Effector CD4-positive, alpha-beta T cell (primary cell): ENCODE measurements at places on chromosomes 3 and 15.

DNA sequence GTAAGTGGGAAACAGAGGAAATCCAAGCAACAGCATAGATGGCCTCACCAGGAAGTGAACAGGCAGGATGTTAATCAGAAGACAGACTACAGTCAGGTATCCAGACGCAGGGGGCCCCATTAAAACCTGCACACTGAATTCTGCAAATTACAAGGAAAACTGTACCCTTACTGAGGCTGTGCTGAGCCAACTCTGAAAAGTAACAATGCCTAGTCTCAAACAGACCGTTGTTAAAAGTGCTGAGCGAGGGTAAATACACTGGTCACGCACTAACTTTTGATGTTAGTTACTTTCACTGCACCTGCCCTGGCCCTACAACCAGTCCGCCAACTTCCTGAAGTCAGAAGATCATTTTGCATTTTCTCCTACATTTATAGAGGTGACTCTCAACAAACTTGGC is 1.0 kb downstream of the TAMM41 start:
- DNase-seq, result no peak

GRCh38 chr3:15345608-15346137 is 13.3 kb upstream of the SH3BP5 start:
- no peak for DNase-seq

- DNase-seq, result no peak
These were observed 815.3 kb downstream of the TUSC7 start for GRCh38 chr3:117524890-117525289.

DNA sequence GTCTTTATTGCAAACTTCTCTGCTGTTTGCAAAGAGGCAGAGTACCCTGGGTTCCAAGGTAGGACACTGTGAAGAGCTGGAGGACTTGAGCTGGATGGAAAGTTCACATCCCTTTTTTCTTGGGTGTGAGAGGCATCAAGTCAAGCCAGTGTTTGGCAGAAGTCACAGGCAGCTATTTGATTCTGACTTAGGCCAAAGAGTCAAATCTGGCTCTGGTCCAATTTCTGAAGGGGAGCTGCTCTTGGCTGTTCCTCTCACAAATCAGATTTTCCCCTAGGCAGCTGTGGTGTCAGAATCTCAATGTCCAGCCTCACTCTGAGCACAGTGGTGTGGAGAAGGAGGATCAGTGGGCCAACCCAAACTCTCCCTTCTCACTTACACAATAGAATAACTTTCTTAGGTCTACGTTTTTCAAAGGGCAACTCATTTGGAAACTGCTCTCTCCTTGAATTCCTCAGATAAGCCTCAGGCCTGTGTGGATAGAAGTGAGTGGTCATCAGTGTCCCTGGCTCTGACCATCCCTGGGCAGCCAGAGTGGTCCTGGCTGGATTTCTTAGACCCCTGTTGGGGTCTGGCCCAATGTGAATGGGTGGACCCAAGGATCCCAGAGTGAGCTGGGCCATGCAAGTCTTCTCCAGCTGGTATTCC is 18.2 kb upstream of the AMOTL2 start:
- DNase-seq, result no peak

DNA sequence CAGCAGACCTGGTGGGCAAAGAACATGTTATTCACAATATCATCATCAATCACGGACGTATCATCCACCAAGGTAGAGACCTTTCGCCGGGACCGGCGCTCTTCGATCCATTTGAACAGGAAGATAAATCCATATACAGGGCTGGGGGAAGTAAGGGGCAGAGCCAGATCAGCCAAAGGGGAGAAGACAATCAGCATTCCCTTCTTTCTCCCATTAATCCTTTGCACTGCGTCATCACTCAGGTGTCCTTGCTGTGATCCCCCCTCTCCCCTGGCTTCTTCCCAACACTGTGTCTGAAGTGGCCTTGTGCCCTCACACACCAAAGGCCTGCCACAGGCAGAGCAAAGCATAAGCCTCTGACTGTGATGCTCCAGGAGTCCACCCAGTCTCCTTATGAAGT is 36.4 kb downstream of the SEMA3G start:
- no peak for DNase-seq

DNA sequence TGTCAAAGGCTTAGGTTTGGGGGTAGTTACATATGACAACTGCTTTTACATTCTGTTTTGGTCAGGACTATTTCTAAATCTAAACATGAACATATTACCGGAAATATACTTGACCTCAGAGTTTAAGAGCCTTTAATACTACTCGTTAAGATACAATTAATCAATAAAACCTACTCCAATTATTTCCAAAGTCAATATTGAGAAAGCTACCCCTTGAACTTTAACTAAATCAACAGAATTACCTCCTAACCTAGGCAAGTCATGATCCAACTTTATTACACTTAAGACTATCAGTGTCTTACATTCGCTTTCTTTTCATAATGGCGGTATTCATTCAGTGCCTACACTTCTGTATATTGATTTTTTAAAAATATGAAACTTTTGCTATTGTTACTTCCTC is 107.7 kb downstream of the RAP2B start:
- no peak for DNase-seq

DNA sequence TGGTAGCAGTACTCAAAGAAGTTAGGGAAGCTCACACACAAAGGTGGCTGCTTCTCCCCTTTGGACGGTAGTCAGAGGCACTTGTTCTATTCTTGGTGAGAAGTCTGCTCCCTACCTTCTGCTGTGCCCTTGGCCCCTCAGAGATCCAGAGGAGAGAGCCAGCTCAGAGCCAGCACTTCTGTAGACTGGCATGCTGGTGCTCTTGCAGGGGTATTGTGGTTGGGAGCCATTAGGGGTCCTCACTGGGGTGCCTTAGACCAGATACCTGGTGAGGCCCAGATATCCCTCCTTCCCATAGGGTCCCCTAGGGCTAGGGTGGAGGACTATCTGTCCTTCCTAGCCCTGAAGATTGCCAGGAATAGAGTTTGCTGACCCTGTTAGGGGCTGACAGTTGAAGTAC is 140.6 kb downstream of the EEFSEC start:
- DNase-seq, result no peak

- no peak for DNase-seq
These were observed 66.6 kb upstream of the IGF1R start for GRCh38 chr15:98581715-98582114.

DNA sequence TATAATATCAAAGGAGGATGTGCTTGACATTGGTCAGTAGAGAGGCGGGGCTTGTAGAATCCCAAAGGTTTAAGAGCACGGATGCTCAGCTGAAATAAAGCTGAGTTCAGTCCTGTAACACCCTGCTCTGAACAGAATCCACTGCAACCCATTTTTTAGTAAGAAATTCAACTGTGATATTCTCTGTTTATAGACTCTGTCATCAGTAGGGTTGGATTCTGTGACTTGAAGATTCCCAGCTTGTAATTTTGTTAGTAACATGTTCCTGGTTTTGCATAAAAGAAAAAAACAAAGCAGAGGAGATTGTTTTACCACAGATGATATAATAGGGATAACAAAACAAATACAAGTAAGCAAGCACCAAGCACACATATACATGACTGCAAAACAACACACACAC is 324.6 kb upstream of the NR2F2 start:
- DNase-seq, result no peak

- DNase-seq, result no peak
These were observed at the start of gene PTPRG for GRCh38 chr3:61561374-61562041. PTPRG (plus strand) TSS chr3:61561571; CDS start chr3:61562288, 717 bp downstream.

GRCh38 chr3:74039105-74039504 is 414.4 kb upstream of the PDZRN3 start:
- no peak for DNase-seq

- no peak for DNase-seq
These were observed 19.4 kb downstream of the IFT57 start for GRCh38 chr3:108202834-108203233.

DNA sequence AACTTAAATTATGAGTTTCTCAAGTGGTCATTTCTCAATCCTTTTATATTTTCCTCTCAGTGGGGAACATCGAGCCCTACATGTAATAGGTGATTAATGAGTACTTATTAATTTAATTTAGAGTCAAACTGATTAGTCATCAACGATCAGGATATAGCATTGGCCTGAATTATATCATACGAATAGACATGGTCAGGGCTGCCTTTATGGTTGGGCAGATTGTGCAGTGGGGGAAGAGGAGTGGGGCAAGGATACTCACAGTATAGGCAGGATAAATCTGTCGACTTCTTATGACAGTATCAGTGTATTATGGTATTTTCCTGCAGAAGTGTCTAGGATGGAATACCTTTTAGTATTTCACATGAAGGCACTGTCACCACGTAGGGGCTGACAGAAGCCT is 27.0 kb downstream of the C2CD4A start:
- no peak for DNase-seq

DNA sequence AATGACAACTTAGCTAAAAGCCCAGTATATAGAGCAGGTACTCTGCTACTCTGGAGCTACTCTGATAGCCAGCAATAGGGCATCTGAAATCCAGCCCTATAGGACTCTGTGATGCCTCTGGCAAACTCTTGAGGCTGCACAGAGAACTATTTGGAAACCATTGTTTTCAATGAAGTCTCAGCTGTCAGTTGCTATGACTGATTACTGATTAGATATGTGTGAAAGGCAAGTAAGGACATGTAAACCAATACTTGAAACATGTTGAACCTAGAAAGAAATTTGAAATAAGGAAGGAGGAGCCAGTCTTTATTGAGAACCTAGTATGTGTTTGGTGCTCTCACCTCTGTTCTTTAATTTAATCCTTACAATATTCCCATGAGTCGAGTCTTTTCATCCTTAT is 40.2 kb upstream of the CRTC3 start:
- no peak for DNase-seq

- DNase-seq, result no peak
These were observed 29.5 kb upstream of the TSEN2 start for GRCh38 chr3:12454816-12455121.

DNA sequence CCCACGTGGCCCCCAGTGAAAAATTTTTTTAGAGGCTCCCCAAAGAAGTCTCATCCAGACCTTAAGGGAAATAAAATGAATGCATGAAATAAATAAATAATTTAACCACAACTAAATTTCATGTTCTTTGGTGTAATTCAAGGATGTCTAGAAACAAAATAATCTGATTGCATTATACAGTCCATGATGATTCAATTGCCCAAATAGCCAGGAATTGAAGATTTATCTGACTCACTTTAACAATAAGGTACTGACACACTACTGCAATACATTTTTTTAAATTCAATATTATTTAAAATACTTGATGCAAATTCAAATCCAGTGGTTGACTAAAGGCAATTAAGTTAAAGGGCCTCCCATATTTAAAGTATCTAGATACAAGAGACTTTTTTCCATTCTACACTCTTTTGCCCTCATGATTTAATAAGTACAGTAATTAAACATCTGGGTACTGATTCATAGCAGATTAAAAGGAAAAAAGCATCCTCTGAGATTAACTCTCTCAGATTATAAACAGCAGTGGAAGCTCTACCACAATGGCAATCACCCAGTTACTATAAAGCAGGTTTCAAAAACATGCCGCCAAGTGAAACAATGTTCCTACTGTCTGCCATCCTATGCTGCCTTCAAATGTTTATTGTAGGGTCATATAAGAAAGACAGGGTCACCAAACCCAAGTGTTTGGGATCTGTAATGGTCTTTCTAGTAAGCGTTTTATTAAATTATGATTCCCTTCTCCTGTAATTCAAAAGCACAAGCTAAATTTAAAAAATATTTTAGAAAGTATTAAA is 9.9 kb downstream of the UQCC5 start:
- no peak for DNase-seq

GRCh38 chr3:71500696-71501095 is 82.8 kb downstream of the FOXP1 start:
- no peak for DNase-seq

GRCh38 chr3:112086875-112087524 is 811 bp downstream of the C3orf52 start:
- DNase-seq, result no peak

GRCh38 chr3:98612587-98612986 is 19.2 kb upstream of the CPOX start:
- DNase-seq, result no peak

DNA sequence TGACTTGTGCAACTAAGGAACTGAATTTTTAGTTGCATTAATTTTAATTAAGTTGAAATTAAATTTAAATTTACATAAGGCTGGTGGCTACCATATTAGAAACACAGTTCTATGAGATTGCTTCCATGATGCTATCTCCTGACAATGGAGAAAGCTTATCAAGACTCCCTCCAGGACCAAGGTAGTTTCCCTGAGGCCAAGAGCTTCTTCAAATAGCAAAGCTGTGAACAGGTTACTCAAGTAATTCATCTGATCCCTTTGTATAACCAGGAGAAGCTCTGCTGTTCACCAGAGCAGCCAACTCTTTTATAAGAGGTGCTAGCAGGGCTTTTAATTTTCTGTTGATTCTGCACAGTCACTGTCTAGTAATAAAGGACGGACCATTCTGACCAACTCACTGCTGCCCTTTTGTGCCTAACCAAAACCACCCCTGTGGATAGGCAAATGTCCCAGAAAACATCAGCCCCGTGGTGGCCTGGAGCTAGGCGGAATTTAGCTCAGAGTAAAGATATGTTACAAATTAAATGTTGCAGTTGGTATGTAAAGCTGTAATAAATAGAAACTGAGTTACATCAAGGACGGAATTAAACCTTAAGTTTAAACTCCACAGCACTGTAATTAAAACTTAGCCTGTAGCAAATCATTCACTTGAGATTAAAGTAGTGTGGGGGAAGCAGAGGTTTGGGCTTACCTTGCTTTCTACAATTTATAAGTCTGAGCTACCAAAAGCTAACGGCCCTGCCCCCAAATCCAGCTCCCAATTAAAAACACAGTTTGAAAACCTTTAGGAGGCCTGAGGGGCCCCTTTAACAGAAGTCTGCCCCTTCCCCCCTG is 55.6 kb upstream of the LRTM1 start:
- no peak for DNase-seq

DNA sequence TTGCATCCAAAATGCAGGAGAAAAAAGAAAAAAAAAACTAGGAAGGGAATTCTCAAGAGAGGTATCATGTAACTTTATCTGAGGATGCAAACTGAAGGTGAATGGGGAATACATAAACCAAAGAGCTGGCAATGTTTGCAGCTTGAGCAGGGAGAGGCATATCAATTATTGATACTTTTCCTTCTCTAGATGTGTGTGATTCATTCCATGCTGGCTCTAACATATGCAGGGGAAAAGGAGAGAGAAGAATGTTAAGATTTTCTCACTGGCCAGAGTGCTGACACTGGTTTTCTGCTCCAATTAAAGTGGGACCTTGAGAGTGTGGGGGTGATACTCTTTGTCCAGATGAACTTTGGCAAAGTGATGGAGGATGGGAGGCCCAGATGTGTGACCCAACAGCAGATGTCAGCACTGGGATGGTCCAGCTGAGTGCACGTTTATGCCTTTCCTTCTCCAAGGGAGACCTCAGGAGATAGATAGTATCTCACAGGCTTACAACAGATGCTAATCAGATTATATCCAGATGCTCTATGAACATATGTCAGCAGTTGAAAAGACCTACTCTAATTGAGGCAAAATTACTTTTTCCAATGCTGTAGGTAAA is 50.0 kb upstream of the PSMD6 start:
- DNase-seq, result no peak

DNA sequence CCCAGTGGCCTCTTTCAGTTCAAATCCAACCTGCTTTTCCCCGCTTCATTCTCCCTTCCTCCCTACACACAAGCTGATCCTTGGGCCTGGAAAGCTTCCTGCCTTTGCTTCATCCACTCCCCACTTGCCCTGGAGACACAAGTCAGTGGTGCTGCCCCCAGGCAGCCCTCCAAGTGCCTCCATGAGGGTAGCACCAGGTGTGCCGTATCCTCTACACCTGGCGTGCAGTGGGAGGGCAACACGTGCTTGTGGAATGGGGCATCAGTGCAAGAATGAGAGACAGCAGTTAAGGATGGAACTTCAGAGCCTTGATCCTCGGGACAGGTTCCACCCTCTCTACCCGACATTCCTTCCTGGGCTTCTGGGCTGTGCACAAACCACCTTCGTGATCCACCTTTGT is 3.8 kb downstream of the ANPEP start:
- no peak for DNase-seq
